ENCODE measurements at places on chromosomes 6 and 20. TPM values are rescaled to one million over a fixed set of nuclear protein-coding genes. Genes with fewer than 3 reads are reported as not detected.

DNA sequence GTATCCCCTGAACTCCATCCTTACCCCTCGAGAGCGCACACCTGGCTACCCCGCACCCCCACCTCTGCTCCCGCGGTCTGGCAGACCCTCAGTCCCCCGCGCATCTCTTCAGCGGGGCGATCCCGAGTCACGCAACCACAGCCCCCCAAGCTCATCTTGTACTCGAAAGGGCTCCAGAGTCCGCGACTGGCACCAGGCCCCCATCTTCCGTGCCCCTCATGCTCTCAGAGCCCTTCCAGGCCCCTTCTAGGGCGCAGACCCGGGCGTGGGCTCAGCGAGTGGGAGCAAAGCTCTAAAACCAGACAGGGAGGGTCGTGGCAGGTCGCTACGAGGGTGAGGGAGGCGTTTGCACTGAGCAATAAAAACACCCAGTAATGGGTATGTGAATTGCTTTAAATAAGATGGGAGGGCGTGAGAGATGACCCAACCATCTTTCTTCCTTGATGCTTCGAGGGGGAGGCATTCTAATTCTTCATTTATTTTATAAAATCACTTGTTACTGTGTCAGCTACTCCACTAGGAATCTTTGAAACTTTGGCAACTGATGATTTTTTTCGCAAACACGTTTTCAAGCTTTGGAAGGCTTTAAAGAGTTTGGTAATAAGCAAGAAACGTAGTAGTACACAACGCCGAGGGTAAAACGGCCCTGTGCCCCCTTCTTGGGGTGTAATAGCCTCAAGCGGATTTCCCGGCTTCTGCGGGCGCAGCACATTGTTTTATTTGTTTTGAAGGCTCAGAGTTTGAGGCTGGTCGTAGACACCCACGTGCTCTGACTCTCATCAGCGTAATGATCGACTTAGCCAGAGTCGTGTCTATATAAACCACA, 42.6 kb upstream of the SUPT3H start:
- DNase-seq: no peak

Gene C2
- total RNA-seq: 3.6 TPM

GRCh38 chr6:35539223-35539622, 26.5 kb upstream of the TULP1 start:
- DNase-seq: no peak

GRCh38 chr6:166004876-166005275, 162.8 kb downstream of the TBXT start:
- no peak for DNase-seq

- DNase-seq: no peak
Observed at GRCh38 chr6:166418691-166419143, 36.0 kb upstream of the MPC1 start.

DNA sequence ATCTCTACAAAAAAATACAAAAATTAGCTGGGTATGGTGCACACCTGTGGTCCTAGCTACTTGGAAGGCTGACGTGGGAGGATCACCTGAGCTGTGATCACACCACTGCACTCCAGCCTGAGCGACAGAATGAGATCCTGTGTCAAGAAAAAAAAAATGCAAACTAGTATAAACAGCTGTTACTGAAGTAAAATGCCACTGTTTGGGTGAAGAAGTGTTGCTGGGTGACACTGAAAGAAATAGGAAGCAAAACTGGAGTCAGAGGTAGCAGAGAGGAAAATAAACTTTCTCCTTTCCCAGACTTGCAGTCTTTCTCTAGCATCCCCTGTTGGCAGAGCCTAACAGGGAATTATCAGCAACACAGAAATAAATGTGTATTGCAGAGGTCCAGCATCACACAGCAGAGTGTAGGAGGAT, 241.2 kb upstream of the PREP start:
- no peak for DNase-seq

DNA sequence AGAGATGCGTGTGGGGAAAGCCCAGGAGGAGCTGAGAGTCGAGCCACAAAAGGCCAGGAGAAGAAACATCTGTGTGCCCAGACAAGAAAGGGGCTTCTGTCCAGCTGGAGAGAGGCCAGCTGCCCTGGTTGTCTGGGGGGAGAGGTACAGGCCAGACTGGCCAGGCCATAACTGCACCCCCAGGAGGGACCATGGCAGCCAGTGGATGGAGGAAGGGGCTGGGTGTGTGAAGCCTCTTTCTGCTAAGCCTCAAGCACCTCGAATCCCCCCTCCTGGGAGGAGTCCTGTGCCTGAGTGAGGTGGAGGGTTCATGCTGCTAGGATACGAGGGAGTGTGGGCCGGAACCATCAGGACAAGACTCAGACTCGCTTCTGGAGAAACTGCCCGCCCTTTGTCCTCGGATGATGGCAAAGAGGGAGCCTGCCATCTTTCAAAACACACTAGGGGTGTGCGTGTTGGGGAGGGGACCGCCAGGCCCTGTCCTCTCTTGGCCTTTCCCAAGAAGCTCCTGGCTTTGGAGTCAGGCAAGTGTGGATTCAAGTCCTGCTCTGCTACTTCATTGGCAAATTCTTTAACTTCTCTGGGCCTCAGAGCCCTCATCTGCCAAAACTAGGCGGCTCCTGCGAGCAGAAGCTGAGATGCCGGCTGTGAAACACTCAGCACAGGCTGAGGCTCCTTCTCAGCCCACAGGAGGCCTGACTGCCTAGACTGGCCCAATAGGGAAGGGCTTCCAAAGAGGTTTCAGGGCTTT, 90.3 kb downstream of the ASXL1 start:
- no peak for DNase-seq

Gene LAMA4
- total RNA-seq: 3.8 TPM

- peak; percentile 88 for DNase-seq
Observed at GRCh38 chr6:34196116-34196832, 40.4 kb upstream of the HMGA1 start.

Gene LPIN3
- total RNA-seq: 17.5 TPM

Gene GMEB2
- total RNA-seq: 11.9 TPM

GRCh38 chr6:53593001-53593488, 48.1 kb upstream of the GCLC start:
- DNase-seq: no peak

- no peak for DNase-seq
Observed at GRCh38 chr6:150406948-150407347, 38.1 kb downstream of the IYD start.

Gene CNBD2
- 7.4 TPM for total RNA-seq

GRCh38 chr20:57392512-57393271, 1.5 kb downstream of the RBM38 start:
- DNase-seq: no peak

DNA sequence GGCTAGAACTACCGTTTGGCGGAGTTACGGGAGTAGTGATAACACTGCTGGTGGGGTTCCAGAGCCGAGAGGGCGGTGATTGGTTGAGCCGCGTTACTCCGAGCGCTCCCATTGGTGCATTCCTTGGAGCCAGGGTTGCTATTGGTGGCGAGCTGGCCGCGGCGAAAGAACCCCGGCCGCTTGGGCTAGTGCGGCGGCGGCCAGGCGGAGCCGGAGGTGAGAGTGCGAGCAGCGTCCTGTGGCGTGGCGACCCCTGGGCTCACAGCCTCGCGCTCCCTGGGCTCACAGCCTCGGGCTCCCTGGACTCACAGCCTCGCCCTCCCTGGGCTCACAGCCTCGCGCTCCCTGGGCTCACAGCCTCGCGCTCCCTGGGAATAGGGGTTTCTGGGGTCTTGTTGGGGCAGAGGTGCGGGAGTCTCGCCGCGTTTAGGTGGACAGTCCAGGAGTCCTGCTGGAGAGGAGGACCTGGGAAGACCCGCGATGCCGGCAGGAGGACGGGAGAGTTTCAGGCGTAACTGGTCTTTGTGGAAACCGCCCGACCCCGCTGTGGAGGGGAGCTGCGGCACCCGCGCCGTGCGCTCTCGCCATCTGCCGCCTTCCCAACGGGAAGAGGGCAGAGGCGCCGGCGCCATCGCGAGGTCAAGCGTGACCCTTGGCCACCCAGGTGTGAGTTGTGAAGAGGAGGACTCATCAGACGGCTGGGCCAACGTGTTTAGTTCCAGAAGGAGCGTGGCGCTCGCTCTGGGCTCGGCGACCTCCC, 12.2 kb downstream of the PRDM13 start:
- no peak for DNase-seq

DNA sequence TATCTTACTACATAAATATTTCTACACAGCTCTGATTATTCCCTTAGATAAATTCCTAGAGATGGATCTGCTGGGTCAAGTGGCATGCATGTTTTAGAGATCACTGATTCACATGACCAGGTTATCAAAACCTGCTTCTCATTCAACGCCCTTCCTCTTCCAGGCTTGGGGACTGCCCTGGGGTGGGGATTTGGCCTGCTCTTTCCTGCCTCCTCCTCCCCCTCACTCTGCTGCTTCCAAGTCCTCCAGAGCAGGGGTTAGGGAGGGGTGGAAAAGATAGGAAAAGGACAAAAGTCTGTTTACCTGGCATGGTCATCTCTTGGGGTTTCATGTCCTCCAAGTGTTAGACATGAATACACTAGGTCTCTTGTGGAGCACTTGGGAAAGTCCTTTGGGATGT, 105.6 kb upstream of the GPR6 start:
- no peak for DNase-seq

Gene RAB44
- 0.07 TPM for total RNA-seq

- DNase-seq: no peak
Observed at GRCh38 chr6:75210885-75211739, 5.3 kb upstream of the COL12A1 start.

DNA sequence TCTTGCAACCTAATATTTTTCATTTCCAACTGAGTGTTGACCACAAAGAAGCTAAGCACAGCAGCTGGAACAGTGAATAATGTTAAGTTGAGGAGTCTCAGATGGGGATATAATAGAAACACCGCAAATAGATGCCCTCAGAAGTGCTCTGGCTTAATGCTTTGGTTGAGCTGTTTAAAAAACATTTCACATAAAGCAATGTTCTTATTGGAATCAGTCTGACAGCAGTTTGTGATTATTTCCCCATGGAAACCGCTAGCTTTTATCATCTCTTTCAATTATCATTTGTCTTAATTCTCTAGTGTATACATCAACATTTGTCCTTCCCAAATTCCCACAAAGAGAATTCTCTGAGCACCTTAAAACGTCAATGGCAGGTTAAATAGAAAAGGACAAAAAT, 30.8 kb downstream of the METTL24 start:
- DNase-seq: no peak

DNA sequence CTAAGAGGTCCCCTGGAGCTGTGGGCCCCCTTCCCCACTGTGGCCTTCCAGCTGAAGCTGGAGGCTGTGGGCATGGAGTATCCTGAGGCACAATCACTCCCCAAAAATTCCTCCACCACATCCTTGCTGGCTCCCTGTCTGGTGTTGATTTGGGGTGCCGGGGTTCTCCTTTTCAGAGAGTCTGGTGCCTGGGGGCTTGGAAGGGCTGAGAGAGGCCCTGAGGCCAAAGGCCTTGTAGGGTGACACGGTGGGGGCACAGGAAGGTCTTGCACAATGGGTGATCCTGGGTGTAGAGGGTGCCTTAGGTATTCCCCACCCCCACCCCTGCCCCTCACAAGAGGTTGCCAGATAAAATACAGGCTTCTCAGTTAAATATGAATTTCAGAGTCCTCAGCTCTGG, 33.2 kb upstream of the VEGFA start:
- DNase-seq: no peak

- DNase-seq: no peak
Observed at GRCh38 chr6:73801652-73802268, 105.8 kb downstream of the CD109 start.

GRCh38 chr6:13372688-13373487, 44.6 kb upstream of the TBC1D7 start:
- no peak for DNase-seq

Gene CRISP3
- 120 TPM for total RNA-seq

Gene AGPAT4
- 24.4 TPM for total RNA-seq

All from type B pancreatic cell (in vitro differentiated cells).